ENCODE measurements at places on chromosomes 2 and 18. TPM values are rescaled to one million over a fixed set of nuclear protein-coding genes. Genes with fewer than 3 reads are reported as not detected.

DCAF17 gene
- 15.6 TPM for total RNA-seq

- no peak for DNase-seq
Measured at GRCh38 chr2:241910604-241911520, 41.3 kb downstream of the RTP5 start.

DNA sequence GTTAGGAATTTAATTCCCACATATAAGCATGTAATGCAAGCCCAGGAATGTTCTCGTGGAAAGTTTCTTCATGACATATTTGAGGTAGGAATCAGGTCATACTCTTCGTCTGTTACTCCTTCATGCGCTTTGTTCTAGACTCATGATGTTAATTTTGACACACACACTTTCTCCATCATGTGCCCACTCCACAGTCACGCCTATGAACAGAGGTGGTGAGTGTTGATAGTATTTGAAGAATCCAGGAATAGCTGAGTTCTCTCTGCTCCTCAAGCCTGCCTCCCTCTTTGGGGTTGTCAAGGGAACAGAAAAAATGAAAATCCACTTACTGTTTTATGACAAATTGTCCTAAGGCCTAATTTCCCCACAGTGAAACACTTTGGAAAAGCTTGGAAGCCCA, 117.3 kb upstream of the SERPINE2 start:
- DNase-seq = no peak

- no peak for DNase-seq
Measured at GRCh38 chr2:195734395-195734794, 77.4 kb downstream of the SLC39A10 start.

DNA sequence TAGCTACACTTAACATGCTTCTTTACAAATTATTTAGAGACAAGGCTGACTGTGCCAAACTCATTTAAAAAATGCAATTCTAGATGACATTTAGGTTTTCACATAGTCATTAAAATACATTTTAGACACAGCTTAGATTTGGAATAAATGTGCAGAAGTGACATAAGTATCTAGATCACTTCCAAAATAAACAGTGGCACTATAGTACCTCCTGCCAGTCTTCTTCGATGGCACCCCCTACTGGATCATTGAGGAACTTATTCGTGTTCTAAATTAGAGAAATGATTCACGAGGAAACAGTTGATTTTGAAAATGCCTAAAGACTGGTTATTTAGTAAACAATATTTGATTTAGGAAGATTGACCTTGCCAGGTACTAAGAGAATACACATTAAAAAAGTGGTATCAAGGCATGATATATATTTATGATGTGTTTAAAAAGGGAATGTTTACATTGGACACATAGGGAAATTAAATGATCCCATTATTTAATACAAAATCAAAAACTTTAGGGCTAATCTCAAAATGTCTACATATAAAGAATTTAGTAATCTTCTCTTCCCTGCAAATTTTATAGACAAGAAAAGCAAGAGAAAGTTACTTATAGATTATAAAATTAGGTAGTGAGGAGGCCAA, 323.9 kb downstream of the XIRP2 start:
- DNase-seq = no peak

DNA sequence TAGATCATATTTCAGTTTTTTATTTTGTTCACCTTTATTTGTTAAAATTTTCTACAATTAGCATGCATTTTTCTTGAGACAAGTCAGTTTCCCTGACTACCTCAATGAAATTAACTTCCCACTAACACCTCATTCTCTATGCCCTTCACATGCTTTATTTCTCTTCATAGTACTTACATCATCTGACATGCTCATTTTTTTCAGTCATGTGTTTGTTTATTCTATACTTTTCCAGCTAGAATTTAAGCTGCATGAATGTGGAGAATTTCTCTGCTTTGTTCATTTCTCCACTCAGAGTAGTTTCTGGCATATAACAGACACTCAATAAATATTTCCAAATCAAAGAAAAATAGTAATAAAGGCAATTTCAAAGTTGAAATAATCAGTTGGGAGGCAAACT, 78.9 kb upstream of the SCN7A start:
- DNase-seq = no peak

Measured in pulmonary artery endothelial cell (primary cell).